Activated naive CD8-positive, alpha-beta T cell treated with anti-CD3 and anti-CD28 coated beads, Interleukin-2, amount 10 ng/mL, durations not matched to agents 7 days and 5 days (primary cell): ENCODE measurements at places on chromosomes 3 and 15.

DNA sequence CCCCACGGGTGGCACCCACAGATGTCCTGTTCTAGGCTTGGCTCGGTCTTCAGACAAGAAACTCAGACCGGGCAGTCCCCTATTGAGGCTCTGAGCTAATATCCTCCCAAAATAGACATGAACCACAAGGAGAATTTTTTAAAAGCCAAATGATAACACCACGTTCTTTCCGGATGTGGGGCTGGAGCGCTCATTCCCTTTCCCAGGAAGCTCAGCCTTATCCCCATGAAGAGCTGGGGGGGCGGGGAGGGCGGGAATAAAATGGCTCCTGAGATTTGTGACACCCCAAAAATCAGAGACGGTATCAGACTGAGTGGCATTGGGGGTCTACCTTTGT lies 1.1 kb downstream of the SLC6A1 start:
- H3K4me1 ChIP-seq, result peaks cover 5% of the 10 kb centered on the region
- H3K27me3 ChIP-seq, result peaks cover 51% of the 10 kb centered on the region
- DNase-seq, result no peak
- no peak overlapping the region for H3K4me3 ChIP-seq
- no peak overlapping the region for H3K27ac ChIP-seq
- H3K36me3 ChIP-seq, result no peaks in the 10 kb centered on the region

DNA sequence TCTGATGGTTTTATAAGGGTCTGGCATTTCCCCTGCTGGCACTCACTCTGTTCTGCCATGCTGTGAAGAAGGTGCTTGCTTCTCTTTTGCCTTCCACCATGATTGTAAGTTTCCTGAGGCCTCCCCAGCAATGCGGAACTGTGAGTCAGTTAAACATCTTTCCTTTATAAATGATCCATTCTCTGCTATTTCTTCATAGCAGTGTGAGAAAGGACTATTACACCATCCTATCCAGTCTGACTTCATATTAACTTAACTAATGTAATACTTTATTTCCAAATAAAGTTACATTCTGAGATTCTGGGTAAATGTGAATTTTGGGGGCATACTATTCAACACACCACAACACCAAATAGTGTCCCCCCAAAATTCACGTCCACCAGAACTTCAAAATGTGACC lies 22.2 kb upstream of the MAP3K13 start:
- H3K27me3 ChIP-seq, result no peaks in the 10 kb centered on the region
- H3K4me1 ChIP-seq, result peaks cover 12% of the 10 kb centered on the region
- no peak for DNase-seq
- no peaks in the 10 kb centered on the region for H3K36me3 ChIP-seq
- no peak overlapping the region for H3K27ac ChIP-seq

- DNase-seq, result no peak
- no peak overlapping the region for H3K4me3 ChIP-seq
- H3K27ac ChIP-seq, result no peak overlapping the region
These were observed 23.6 kb downstream of the MEGF11 start for GRCh38 chr15:66229790-66230465.

- peaks cover 11% of the 10 kb centered on the region for H3K36me3 ChIP-seq
- H3K4me1 ChIP-seq, result peaks cover 5% of the 10 kb centered on the region
- H3K27ac ChIP-seq, result no peak overlapping the region
- no peaks in the 10 kb centered on the region for H3K27me3 ChIP-seq
These were observed 140.5 kb downstream of the FNDC3B start for GRCh38 chr3:172179680-172180399.

DNA sequence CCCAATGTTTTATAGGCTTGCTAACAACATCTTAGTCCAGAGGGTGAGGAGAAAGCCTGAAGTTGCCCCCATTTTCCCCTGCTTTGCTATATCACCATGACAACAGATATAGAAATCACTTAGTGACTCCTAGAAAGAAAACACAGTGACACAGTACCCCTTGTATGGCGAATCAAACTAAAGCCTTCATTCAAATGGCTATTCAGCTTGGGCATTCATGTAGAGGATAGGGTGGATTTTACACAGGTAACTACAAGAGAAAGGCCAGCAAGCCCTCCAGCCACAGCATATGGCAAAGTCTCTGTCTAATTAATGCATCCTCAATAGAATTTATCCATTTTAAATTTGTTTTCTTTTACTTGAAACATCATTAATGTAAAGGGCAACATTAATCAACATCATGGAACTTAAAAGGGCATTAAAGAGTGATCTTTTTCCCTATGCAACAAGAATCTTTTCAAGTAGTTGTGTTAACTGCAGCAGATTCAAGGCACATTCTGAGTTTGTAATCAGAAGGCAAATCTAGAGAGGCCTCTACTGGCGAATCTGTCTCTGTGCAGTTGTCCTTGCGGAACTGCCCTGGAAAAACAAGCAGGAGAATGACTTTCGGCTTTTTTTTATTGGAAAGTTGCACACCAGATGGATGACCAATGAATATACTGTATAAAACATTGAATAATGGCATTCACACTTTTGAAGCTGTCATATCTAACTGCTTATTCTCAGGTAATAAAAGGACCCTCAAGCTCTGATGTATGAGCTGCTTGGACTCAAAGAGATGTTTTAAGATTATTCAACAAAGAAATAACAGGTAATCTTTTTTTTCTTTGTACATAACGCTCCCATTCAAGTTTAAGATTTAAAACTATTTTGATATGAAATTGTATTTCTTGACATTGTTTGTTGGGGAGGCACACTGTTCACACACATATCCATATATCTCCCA lies 621.7 kb upstream of the AGTR1 start:
- DNase-seq, result no peak
- no peak overlapping the region for H3K4me3 ChIP-seq
- H3K27me3 ChIP-seq, result no peaks in the 10 kb centered on the region
- H3K27ac ChIP-seq, result no peak overlapping the region
- no peaks in the 10 kb centered on the region for H3K4me1 ChIP-seq

GRCh38 chr15:48435321-48435720 lies 104.1 kb downstream of the DUT start:
- no peaks in the 10 kb centered on the region for H3K4me1 ChIP-seq
- H3K4me3 ChIP-seq, result no peak overlapping the region

- no peak overlapping the region for H3K27ac ChIP-seq
- H3K4me1 ChIP-seq, result peaks cover 4% of the 10 kb centered on the region
- H3K36me3 ChIP-seq, result peaks cover 21% of the 10 kb centered on the region
- no peak for DNase-seq
These were observed 194.7 kb downstream of the LPP start for GRCh38 chr3:188348435-188349244.

DNA sequence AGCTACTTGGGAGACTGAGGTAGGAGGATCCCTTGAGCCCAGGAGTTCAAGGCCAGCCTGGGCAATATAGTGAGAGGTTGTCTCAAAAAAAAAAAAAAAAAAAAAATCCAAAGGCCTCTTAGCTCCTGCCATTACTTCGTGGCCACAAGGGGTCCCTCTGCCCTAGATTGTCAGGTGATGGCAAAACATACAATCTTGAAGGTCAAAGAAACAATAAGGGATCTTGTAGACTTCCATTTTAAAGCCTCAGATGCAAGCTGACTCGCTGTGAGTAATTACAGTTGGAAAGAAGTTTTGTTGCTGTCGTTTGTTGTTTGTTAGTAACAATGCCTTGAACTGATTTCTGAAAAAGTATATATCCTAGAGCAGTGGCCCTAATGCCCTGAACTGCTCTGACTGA lies 55.9 kb upstream of the PLCL2 start:
- DNase-seq, result no peak
- H3K36me3 ChIP-seq, result no peaks in the 10 kb centered on the region
- peaks cover 23% of the 10 kb centered on the region for H3K4me1 ChIP-seq
- H3K27me3 ChIP-seq, result no peaks in the 10 kb centered on the region
- no peak overlapping the region for H3K27ac ChIP-seq

- no peaks in the 10 kb centered on the region for H3K27me3 ChIP-seq
- H3K27ac ChIP-seq, result peak overlapping the region; percentile 80
- H3K4me3 ChIP-seq, result peak overlapping the region; percentile 66
- DNase-seq, result no peak
- H3K36me3 ChIP-seq, result peaks cover 41% of the 10 kb centered on the region
These were observed 104.1 kb downstream of the STT3B start for GRCh38 chr3:31636694-31637442.

- DNase-seq, result no peak
- H3K36me3 ChIP-seq, result no peaks in the 10 kb centered on the region
- no peak overlapping the region for H3K4me3 ChIP-seq
- H3K4me1 ChIP-seq, result no peaks in the 10 kb centered on the region
- no peak overlapping the region for H3K27ac ChIP-seq
- no peaks in the 10 kb centered on the region for H3K27me3 ChIP-seq
These were observed 87.1 kb downstream of the GABRG3 start for GRCh38 chr15:27057904-27058645.

- H3K4me1 ChIP-seq, result peaks cover 24% of the 10 kb centered on the region
- H3K4me3 ChIP-seq, result no peak overlapping the region
- no peaks in the 10 kb centered on the region for H3K36me3 ChIP-seq
- H3K27ac ChIP-seq, result no peak overlapping the region
These were observed 4.6 kb upstream of the CX3CR1 start for GRCh38 chr3:39284457-39284881.

GRCh38 chr3:194440756-194441155 lies 41.7 kb upstream of the GP5 start:
- no peaks in the 10 kb centered on the region for H3K27me3 ChIP-seq
- peaks cover 28% of the 10 kb centered on the region for H3K36me3 ChIP-seq
- H3K4me1 ChIP-seq, result peaks cover 10% of the 10 kb centered on the region

GRCh38 chr15:37361621-37362020 lies 261.3 kb upstream of the MEIS2 start:
- H3K4me1 ChIP-seq, result no peaks in the 10 kb centered on the region
- DNase-seq, result no peak
- H3K36me3 ChIP-seq, result no peaks in the 10 kb centered on the region
- no peak overlapping the region for H3K4me3 ChIP-seq

DNA sequence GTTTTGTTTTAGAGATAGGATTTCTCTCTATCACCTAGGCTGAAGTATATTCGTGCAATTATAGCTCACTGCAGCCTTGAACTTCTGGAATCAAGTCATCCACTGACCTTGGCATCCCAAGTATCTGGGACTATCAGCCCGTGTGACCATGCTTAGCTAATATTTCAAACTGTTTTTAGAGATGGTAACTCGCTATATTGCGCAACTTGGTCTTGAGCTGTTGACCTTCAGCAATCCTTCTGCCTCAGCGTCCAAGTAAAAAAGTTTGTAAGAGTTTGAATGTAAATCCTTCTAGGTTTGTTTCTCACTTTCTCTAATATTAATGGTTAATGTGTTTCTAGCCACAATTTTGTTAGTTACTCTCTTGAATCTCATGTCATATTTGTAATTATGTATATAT lies 1243.5 kb upstream of the CADM2 start:
- no peak overlapping the region for H3K4me3 ChIP-seq
- H3K27me3 ChIP-seq, result no peaks in the 10 kb centered on the region
- no peak for DNase-seq
- H3K4me1 ChIP-seq, result no peaks in the 10 kb centered on the region

DNA sequence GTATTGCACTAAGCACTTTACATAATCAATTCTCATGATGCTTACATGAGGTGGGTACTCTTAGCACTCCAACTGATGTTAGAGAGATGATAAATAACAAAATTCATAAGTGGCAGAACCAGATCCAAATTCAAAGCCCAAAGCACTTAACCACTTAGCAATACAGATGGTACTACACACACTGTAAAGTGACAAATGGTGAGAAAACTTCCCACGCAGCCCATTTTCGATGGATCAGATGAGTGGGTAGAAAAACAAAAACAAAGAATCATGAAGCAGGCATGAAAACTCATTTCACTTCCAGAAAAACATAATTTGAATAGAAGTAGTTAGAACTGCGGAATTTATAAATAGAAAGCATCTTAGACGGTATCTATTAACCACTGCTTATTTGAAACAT lies 66.2 kb downstream of the FRMD4B start:
- H3K36me3 ChIP-seq, result no peaks in the 10 kb centered on the region
- DNase-seq, result no peak
- no peak overlapping the region for H3K27ac ChIP-seq
- no peaks in the 10 kb centered on the region for H3K27me3 ChIP-seq
- H3K4me3 ChIP-seq, result no peak overlapping the region
- peaks cover 4% of the 10 kb centered on the region for H3K4me1 ChIP-seq

- DNase-seq, result no peak
- H3K4me3 ChIP-seq, result peak overlapping the region; percentile 37
- peaks cover 12% of the 10 kb centered on the region for H3K36me3 ChIP-seq
- peaks cover 67% of the 10 kb centered on the region for H3K4me1 ChIP-seq
- H3K27me3 ChIP-seq, result no peaks in the 10 kb centered on the region
These were observed 4.0 kb downstream of the GCSAM start for GRCh38 chr3:112128843-112129727.

- H3K27ac ChIP-seq, result peak overlapping the region; percentile 25
- H3K4me1 ChIP-seq, result peaks cover 2% of the 10 kb centered on the region
- H3K4me3 ChIP-seq, result no peak overlapping the region
- DNase-seq, result no peak
- H3K36me3 ChIP-seq, result peaks cover 35% of the 10 kb centered on the region
These were observed 37.9 kb downstream of the SETD5 start for GRCh38 chr3:9435316-9435715.

GRCh38 chr15:76815421-76815820 lies 89.7 kb downstream of the SCAPER start:
- no peak overlapping the region for H3K4me3 ChIP-seq
- no peak for DNase-seq
- no peak overlapping the region for H3K27ac ChIP-seq

GRCh38 chr3:148707601-148708380 lies 10.1 kb downstream of the AGTR1 start:
- H3K27me3 ChIP-seq, result no peaks in the 10 kb centered on the region
- H3K4me3 ChIP-seq, result no peak overlapping the region
- H3K36me3 ChIP-seq, result no peaks in the 10 kb centered on the region
- no peak for DNase-seq
- no peaks in the 10 kb centered on the region for H3K4me1 ChIP-seq

- H3K27ac ChIP-seq, result no peak overlapping the region
- peaks cover 5% of the 10 kb centered on the region for H3K4me1 ChIP-seq
- DNase-seq, result no peak
These were observed 12.4 kb downstream of the NMD3 start for GRCh38 chr3:161233557-161233956.

GRCh38 chr3:149777414-149778214 lies 14.7 kb downstream of the ANKUB1 start:
- no peaks in the 10 kb centered on the region for H3K36me3 ChIP-seq
- no peak overlapping the region for H3K27ac ChIP-seq
- no peak overlapping the region for H3K4me3 ChIP-seq
- no peak for DNase-seq

DNA sequence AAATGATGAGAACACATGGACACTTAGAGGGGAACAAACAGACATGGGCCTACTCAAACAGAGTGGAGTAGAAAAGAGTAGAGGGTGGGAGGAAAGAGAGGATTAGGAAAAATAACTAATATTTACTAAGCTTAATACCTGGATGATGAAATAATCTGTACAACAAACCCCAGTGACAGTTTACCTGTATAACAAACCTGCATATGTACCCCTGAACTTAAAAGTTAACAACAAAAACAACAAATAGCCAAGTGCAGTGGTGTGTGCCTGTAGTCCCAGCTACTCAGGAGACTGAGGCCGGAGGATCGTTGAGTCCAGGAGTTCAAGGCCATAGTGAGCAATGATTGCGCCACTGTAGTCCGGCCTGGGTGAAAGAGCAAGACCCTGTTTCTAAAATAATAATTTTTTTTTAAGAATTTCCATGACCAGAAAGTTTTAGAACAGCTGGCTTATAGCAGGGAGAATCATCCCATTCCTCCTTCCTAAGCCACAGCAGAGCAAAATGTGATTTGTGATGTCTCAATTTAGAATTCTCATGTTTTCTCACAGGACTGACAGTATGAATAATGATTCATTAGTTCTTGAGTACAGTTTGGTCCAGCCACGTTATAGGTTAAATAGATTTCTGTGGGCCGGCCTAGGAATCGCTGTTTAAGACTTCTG lies 150.0 kb downstream of the ZNF609 start:
- H3K27ac ChIP-seq, result peak overlapping the region; percentile 44
- H3K4me3 ChIP-seq, result no peak overlapping the region
- DNase-seq, result no peak
- H3K27me3 ChIP-seq, result no peaks in the 10 kb centered on the region
- H3K4me1 ChIP-seq, result peaks cover 19% of the 10 kb centered on the region
